ENCODE measurements at places on chromosomes 5 and 9.

GRCh38 chr9:22986556-22986955, 539.9 kb downstream of the DMRTA1 start:
- DNase-seq, result no peak

DNA sequence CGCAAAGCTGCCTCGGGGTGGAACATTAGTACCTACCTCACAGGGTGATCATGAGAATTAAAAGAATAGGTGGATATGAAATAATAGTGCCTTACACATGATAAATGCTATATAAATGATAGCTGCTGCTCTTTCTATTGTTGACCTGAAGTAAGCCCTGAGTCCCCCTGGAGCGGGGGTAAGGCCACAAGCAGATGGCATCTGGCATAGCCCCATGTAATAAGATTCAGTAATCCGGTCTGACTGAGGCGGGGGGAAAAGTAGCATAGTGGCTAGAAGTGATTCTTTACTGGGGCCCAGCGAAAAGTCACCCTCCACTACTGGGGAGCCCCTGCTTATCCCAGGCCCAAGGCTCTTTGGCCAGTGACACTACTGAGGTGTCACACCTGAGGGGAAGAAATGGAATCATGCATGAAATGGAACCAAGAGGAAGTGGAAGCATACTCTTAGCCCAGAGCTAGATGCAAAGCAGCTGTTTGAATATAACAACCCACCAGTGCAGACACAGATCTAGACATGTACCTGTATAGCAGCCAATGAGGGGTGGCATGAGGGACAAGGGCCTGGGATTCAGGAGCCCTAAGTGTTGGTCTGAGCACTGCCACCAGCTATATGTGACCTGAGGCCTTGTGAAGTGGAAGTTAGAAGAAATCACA, 16.1 kb upstream of the FGFR4 start:
- peak; percentile 66 for DNase-seq

- no peak for DNase-seq
Measured at GRCh38 chr5:40834391-40834848, 602 bp downstream of the RPL37 start.

DNA sequence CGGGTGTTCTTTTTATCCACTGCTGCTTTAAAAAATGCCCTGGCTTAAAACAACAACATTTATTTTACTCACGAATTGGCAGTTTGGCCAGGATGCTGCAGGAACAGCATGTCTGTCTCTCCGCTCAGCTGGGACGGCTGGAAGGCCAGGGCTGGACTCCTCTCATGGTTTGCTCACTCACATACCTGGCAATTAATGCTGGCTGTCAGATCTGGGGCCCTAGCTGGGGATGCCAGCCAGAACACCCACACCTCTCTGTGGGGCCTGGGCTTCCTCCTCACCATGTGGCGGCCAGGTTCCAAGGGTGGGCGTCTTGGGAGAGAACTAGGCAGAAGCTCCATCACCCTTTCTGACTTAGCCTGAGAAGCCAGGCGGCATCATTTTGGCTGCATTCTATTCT, 189.1 kb upstream of the IL12B start:
- no peak for DNase-seq

DNA sequence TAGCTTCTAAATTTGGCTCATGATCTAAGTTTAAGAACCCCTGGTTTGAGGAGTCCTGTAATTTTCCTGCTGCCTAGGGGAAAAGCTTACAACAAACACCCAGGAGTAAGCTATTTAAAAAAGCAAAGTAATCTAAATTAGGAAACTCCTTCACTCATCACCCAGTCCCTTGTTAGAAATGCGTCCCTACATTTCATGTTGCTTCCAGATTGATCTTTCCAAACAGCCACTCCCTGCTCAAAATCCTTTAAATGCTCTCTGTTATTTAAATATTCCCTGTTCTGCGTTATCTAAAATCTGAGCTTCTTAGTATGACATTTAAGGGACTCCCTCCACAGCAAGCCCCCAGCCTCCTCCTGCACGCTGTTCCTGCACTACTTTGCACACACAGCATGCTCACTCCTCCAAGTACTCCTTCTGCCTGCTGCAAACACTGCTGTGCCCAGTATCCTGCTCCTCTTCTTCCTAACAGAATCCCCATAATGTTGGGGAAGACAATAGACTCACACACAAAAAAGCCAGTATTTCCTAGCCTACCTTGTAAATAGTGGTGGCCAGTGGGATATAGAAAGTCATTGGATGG, 123.3 kb upstream of the RASEF start:
- no peak for DNase-seq

- DNase-seq, result no peak
Measured at GRCh38 chr5:108739906-108740305, 7.8 kb upstream of the FER start.

GRCh38 chr5:39947657-39948056, 522.9 kb upstream of the DAB2 start:
- no peak for DNase-seq

DNA sequence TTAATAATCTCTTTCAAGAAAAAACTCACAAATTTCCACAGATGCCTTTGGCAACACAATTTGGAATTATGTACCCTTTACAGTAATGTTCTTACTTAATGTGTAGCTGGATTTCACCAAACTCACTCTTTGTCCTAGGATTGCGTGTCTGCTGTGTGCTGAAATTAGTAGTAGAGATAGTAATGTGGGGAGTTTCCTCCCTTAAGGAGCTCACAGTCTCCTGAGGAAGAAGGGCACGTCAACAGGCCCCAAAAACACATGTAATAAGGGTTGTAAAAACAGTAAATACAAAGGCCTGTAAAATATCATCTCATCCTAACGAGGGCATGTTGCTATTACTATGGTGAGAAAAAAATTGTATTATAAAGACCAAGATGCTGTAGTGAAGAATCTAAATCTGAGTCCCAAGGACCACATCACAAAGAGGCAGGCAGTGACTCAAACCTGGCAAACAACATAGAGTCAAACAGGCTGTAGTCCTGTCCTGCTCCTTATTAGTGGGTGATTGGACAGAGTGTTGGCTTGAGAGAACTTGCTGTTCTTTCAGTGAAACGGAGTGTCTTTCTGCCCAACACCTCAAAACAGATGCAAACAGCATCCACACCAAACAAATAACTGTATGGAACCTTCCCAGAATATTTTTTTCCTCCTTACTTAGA, 83.2 kb upstream of the PAPPA start:
- DNase-seq, result no peak

DNA sequence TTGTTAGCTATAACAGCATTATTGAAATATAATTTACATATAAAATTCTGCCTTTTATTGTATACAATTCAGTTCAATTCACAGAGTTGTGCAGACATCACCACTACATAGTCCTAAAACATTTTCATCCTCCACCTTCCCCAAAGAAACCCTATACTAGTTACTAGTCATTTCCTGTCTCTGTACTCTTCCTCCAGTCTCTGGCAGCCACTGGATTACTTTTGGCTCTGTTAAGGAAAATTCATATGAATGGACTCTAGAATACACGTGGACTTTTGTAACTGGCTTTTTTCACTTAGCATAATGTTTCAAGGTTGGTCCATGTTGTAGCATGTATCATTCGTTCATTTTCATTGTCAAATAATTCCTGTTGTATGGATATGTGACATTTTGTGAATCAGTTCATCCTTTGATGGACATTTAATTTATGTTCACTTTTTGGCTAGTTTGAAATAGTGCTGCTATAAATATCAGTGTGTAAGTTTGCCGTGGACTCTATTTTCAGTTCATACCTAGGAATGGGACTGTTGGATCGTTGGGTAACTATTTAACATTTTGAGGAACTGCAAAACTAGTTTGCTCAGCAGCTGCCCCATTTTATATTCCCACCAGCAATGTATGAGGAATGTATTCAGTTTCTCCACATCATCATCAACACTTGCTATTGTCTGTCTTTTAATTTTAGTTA, 9.7 kb downstream of the ICE1 start:
- no peak for DNase-seq

- no peak for DNase-seq
Measured at GRCh38 chr5:123598028-123598689, 86.2 kb downstream of the CSNK1G3 start.

- DNase-seq, result peak; percentile 36
Measured at GRCh38 chr9:136052991-136053756, 41.9 kb downstream of the NACC2 start.

DNA sequence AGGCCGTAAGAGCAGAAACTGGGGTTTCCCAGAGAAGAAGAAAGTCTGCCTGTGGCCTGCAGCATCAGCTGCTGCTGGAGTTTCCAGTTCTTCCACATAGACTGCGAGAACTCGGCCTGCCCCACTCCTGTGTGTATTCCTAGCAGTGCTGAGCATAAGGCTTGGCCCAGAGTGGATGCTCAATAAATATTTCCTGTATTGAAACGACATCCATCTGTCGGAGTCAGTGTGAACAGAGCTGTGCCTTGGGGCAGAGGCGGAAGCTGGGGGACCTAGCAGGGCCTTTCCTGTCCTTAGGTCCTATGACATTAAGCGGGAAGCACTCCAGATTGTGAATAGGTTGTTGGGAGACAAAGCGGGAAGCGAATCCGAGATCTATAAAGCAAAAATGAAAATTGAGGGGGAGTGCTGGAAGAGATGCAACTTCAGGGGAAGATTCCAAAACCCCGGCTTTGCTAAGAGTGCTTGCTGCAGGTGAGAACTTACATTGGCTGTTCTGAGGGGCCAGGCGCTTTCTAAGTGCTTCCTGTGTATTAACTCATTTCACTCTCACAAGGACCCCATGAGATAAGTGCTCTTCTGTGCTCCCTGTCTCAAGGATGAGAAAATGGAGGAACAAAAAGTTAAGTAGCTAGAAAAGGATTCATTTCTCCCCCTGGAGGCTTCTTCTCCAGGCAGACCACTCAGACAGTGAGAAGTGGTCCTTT, 76.1 kb upstream of the CXCL14 start:
- DNase-seq, result no peak

DNA sequence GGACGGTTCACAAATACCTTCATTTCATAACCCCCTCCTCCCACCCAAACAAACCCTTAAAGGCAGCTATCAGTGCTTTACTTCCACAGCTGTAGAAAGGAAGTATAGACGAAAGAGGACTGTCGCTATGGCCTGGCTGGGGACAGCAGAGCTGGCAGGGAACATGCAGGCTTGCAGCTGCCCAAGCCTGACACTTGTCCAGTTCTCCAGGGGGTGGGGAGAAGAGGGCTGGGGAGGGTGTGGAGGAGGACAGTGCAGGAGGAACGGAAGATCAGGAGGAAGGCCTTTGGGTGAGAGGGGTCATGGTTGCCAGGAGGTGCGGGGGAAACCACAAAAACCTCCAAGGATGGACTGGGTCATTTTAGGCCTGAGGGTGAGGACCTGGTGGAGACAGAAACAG, 25.9 kb downstream of the ARPC5L start:
- no peak for DNase-seq

GRCh38 chr9:126413391-126414068, 86.9 kb downstream of the MVB12B start:
- no peak for DNase-seq

DNA sequence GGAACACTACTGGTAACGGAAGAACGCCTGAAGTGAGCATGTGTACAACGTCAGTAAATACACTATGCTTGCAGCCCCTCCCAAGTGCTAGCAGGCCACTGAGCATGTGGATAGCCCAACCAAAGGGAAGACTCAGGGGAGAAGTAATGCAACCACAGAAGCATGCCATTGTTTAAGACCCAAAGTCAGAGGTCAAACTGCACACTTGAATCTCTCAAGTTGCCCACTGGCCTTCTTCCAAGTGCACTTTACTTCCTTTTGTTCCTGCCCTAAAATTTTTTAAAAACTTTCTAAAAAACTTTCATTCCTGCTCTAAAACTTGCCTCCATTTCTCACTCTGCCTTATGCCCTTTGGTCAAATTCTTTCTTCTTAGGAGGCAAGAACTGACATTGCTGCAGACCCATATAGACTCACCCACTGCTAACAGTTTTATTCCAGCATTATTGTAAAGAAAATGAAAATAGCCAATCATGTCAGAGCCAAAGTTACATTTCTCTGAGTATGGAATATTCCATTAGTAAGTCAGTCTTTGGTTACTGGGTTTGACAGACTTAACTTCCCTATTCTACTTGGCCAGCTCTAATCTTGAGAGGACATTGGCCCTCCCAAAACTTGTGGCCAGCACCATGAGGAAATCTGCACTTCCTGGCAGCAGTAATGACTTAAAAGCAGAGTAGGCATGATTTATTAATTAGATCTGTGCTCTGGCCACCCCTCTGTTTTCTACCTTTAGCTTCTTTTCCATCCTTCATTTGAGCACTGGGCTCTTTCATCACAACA, 76.9 kb downstream of the TSSK1B start:
- DNase-seq, result no peak

DNA sequence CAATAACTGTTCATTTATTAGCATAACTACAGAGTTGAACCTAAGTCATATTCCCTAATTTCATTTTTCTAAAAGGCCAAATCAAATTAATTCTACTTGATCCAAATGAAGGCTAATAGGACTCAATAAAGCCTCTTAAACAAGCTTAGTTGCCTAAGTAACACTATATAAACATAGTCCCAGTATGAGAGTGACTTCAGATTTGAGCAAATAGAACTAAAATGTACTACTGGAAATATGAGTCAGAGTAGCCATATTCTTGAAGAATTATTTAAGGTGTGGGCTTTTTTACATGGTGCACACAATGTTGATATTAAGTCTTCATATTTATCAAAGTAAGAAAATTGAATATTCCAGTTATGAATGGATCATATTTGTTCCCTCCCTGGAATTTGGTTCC, 872.3 kb downstream of the MAT2B start:
- DNase-seq, result no peak

GRCh38 chr5:14215901-14216300, 72.8 kb downstream of the TRIO start:
- DNase-seq, result peak; percentile 58

GRCh38 chr5:139638090-139638735, 9.9 kb upstream of the CXXC5 start:
- DNase-seq, result peak; percentile 68

- no peak for DNase-seq
Measured at GRCh38 chr5:59128646-59129290, 545.9 kb downstream of the RAB3C start.
